Osteocyte (in vitro differentiated cells): ENCODE measurements at places on chromosomes 7 and 10. TPM values are rescaled to one million over a fixed set of nuclear protein-coding genes. Genes with fewer than 3 reads are reported as not detected.

DNA sequence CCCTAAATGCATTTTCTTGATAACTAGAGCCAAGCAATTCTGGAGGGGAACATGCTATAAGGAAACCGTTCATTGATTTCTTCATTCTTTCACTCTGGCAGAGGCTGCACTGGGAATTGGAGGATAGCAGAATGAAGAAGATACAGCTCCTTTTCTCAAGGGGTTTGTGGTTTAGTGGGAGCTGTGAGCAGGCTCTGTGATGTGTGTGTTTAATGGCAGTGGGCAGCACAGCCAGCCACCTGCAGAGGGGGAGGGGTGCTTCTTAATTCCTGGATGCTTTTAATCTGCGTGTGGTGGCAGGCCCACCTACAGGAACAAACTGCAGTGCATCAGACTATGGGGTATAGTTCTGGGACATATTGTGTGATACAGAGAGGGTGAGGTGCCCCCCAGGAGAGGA lies 31.9 kb downstream of the RPS24 start:
- no peak overlapping the region for H3K4me3 ChIP-seq
- H3K36me3 ChIP-seq, result no peaks in the 10 kb centered on the region
- H3K27ac ChIP-seq, result no peak overlapping the region
- DNase-seq, result no peak
- H3K4me1 ChIP-seq, result peaks cover 12% of the 10 kb centered on the region
- H3K27me3 ChIP-seq, result peaks cover 6% of the 10 kb centered on the region

- no peak overlapping the region for H3K4me3 ChIP-seq
- H3K36me3 ChIP-seq, result no peaks in the 10 kb centered on the region
Observed at GRCh38 chr10:106467506-106467905, 697.0 kb downstream of the SORCS1 start.

GRCh38 chr10:21506351-21506750 lies 19.1 kb downstream of the SKIDA1 start:
- peaks cover 26% of the 10 kb centered on the region for H3K4me1 ChIP-seq
- DNase-seq, result peak; percentile 10
- no peaks in the 10 kb centered on the region for H3K27me3 ChIP-seq
- no peaks in the 10 kb centered on the region for H3K36me3 ChIP-seq
- H3K27ac ChIP-seq, result no peak overlapping the region

- DNase-seq, result no peak
- H3K4me1 ChIP-seq, result peaks cover 4% of the 10 kb centered on the region
- no peak overlapping the region for H3K27ac ChIP-seq
- H3K27me3 ChIP-seq, result no peaks in the 10 kb centered on the region
Observed at GRCh38 chr7:24911213-24911603, 68.8 kb downstream of the OSBPL3 start.

DNA sequence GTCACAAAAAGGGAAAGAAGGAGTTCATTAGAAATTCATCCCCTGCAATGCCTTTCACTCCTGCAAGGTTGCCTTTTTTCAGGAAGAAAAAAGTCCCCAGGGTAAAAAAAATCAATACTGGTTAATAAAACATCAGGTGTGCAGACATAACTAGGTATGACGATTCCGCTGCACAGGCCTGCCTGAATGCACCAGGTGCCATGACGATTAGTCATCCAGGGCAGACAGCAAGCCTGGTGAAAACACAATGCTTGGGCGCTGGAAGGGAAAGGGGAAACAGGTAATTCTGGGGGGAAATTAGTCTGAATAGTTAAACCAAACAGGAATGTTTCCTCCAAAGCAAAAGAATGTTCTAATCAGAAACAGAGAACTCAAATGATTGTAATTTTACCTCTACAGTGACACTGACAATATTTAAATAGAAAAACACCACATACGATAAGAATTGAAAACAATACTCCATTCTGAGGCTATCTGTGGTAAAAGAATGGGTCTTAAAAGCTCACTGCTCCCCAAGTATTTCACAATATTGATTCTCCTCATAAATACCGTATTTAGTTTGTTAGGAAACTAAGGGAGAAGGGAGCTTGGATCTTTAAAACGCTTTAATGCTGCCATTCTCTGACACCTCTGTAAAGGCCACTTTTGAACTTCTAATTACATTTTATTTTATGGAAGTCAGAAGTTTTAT lies 45.2 kb downstream of the VPS41 start:
- no peaks in the 10 kb centered on the region for H3K27me3 ChIP-seq
- H3K4me1 ChIP-seq, result peaks cover 2% of the 10 kb centered on the region
- DNase-seq, result no peak
- no peak overlapping the region for H3K27ac ChIP-seq

GRCh38 chr10:120336911-120337540 lies 120.0 kb upstream of the PLPP4 start:
- H3K27ac ChIP-seq, result no peak overlapping the region
- H3K36me3 ChIP-seq, result no peaks in the 10 kb centered on the region
- no peak overlapping the region for H3K4me3 ChIP-seq
- no peaks in the 10 kb centered on the region for H3K4me1 ChIP-seq
- no peak for DNase-seq
- no peaks in the 10 kb centered on the region for H3K27me3 ChIP-seq

DNA sequence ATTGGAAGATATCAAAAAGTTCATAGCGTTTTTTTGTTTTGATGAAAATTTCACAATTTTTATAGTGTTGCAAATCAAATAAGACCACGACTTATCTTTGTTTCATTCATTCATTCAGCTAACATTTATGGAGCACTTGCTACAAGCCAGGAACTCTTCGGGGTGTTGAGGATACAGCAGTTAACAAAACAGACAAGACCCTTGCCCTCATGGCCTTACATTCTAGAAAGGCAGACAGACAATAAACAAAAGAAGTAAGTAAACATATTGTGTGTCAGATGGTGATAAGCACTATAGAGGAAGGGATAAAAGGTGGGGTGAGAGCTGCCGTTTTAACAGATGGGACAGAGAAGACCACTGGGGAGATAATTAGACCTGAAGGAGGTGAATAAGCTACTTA lies 41.6 kb upstream of the GSAP start:
- H3K4me3 ChIP-seq, result no peak overlapping the region
- H3K27me3 ChIP-seq, result no peaks in the 10 kb centered on the region
- H3K36me3 ChIP-seq, result no peaks in the 10 kb centered on the region
- H3K4me1 ChIP-seq, result peaks cover 44% of the 10 kb centered on the region
- no peak for DNase-seq

DNA sequence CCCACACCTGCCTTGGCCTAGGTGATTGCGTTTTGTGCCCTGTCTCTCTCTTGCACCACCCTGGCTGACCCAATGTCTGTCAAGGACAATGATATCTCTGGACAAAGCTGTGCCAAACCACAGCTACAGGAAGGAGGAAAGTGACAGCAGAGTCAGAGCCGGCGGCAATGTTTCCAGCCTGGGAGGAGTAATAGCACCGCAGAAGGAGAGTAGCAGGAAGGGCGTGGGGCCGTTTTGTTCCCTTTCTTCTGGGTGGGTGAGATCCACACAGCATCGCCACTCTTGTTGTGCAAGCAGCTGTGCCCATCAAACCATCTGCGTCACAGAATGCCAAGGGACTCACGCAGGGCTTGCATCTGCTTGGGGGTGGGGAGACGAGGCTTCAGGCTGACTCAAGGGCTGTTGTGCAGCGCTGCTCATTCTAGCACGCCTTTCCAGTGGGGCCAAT lies 341.6 kb upstream of the AUTS2 start:
- no peaks in the 10 kb centered on the region for H3K36me3 ChIP-seq
- no peak overlapping the region for H3K27ac ChIP-seq
- H3K4me1 ChIP-seq, result no peaks in the 10 kb centered on the region
- peaks cover 17% of the 10 kb centered on the region for H3K27me3 ChIP-seq
- DNase-seq, result no peak

- H3K36me3 ChIP-seq, result peaks cover 2% of the 10 kb centered on the region
- DNase-seq, result no peak
- H3K27me3 ChIP-seq, result no peaks in the 10 kb centered on the region
- H3K4me3 ChIP-seq, result no peak overlapping the region
Observed at GRCh38 chr7:105800442-105800841, 76.0 kb downstream of the ATXN7L1 start.

DNA sequence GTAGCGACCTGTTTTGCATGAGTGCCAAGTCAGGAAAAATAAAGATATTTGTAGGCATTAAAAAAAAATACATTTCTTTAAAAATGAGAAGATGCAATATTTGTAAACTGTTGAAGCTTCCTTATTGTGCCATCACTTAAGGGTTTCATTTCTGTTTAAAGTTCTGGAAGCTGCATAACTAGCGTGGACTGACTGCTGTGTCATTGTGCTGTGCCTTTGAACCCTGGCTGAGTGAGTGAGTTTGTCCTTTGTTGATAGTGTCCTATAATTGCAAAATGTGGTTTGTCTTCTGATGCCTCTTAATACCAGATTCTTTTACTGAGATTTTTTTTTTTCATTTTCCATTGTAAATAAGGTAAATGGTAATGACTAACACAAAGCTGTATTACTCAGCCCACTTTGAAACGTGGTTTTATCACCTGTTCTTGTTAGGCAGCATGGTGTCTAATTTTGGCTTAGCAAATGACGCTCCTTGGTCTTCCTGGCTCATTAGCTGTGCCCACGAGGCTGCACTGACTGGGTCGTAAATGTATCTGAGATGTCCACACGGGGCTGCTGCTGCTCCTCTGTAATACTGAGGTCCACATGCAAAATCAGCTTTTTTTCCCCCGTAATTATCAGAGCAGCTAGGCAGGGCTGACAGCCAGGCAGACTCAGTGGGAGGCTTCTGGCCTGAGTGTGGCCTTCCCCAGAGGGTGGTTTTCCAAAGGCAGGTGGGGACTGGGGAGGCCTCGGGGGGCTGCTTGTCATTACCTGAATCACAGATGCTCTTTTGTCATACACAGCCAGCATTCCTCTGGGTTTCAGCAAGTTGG lies 14.8 kb downstream of the ZSCAN25 start:
- H3K4me3 ChIP-seq, result no peak overlapping the region
- no peaks in the 10 kb centered on the region for H3K27me3 ChIP-seq
- no peak overlapping the region for H3K27ac ChIP-seq
- H3K36me3 ChIP-seq, result peaks cover 30% of the 10 kb centered on the region
- H3K4me1 ChIP-seq, result no peaks in the 10 kb centered on the region
- DNase-seq, result no peak

GRCh38 chr7:100370746-100371145 lies 2.5 kb upstream of the PILRA start:
- no peak overlapping the region for H3K27ac ChIP-seq
- H3K4me1 ChIP-seq, result no peaks in the 10 kb centered on the region
- H3K4me3 ChIP-seq, result no peak overlapping the region
- no peaks in the 10 kb centered on the region for H3K27me3 ChIP-seq

The AFAP1L2 gene
- 4.0 and 5.7 TPM in 2 replicates for total RNA-seq

The ZC3HAV1L gene
- total RNA-seq, result not detected in 2 replicates

The TFEC gene
- total RNA-seq, result not detected in 2 replicates

The IFIT1B gene
- not detected in 2 replicates for total RNA-seq

The TDRD1 gene
- not detected in 2 replicates for total RNA-seq
